Colonic mucosa (tissue), 4 donors: ENCODE measurements at places on chromosomes 11 and 22. TPM values are rescaled to one million over a fixed set of nuclear protein-coding genes. Genes with fewer than 3 reads are reported as not detected.

DNA sequence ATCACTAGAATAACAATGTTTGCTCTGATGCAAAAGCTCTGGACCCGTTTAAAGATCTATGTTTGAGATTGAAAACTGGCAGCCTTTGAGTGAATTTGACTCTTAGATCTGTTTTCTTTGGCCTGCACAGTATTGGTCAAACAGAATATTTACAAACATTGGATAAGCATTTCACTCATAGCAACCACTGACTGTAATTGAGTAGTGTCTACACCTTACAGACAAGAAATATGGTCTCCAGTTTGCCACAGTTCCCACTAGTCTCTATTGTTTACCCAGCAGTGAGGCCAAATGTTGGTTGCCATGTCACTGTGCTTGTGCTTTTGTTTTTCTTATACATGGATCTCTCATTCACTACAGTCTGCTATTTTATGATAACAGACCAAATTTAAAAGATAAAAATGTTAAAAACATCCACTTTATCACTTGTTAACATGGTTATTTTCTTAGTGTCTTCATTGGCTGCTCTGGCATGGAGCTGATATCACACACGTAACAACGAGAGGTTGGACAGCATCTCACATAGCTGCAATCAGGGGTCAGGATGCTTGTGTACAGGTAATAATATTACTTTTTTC, 12.2 kb downstream of the ANKRD42 start:
- DNase-seq: no peak

GRCh38 chr11:35303596-35304385, 115.6 kb downstream of the SLC1A2 start:
- DNase-seq: peak; percentile 54

- no peak for DNase-seq
Observed at GRCh38 chr11:35619855-35620640, 1.8 kb downstream of the FJX1 start.

DNA sequence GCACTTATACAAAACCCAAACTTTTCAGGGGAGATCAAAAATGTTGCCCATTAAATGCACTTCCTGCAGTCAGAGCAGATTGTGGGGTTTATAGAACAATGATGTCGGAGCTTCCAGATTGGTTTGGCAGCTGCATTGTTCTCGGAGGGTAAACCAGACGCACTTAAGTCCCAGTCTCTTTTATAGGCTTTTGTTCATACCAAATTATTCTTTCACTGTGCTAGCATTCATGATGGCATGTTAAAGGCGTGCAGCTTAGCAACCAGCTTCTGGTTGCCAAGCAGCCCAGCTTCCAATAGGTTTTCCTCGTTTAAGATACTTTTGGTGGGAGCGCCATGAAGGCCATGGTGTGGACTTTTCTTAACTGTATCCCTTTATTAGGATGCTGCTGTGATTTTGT, 40.9 kb downstream of the ZC3H12C start:
- no peak for DNase-seq

- no peak for DNase-seq
Observed at GRCh38 chr22:27802346-27803073, 954 bp upstream of the MN1 start.

- DNase-seq: no peak
Observed at GRCh38 chr11:117862019-117862725, 14.3 kb downstream of the FXYD6 start.

DNA sequence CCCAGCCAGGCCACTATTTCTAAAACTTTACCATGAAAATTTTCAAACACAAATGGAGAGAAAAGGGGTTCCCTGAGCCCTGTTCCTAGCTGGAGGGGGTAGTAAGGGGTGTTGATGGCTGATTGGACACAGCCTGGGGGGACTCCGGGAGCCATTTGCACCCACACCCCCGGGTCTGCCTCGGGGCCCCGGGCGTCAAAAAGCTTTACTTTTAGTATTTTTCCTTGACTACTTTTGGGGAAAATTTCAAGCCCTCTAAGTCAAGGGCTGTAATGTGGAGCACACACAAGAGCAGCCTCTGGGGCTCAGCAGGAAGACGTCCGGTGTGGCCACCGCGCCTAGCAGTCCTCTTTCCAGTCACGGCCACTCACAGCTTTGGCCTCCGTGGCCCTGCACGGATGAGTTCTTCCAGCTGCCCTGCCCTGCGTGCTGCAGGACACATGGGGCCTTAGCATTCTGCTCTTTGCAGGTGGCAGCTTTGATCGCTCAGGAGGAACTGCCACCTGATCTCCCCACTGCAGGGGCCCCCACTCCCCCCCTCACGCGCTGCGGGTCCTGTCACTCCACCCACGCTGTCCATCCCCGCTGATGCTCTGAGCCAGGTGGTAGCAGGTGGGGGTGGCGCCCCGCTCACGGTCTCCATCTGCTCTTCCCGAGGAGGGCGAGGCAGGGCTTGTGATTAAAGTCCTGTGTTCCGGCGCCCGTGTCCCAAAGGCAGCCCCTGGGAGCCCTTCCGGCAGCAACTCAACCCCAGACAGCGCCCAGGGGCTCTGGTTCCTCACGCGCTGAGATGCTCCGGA, 14.4 kb downstream of the RNH1 start:
- DNase-seq: no peak

DNA sequence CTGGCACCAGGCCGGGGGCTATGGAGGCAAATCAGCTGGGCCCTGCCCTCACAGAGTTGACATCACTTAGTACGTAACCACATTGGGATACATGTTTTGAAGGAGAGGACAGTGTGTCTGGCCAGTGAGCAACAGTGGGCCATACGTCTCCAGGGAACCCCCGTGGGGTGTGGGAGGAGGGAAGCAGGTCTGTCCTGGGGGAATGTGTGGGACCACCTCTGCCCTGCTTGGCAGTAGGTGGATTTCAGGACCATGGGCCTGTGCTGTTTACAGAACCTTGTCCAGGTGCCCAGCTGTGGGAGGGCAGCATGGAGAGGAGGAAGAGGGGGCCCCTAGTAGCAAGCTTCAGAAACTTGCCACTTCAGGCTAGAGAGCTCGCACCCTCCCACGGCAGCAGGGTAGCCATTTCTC, 21.0 kb downstream of the P2RY2 start:
- DNase-seq: no peak

DNA sequence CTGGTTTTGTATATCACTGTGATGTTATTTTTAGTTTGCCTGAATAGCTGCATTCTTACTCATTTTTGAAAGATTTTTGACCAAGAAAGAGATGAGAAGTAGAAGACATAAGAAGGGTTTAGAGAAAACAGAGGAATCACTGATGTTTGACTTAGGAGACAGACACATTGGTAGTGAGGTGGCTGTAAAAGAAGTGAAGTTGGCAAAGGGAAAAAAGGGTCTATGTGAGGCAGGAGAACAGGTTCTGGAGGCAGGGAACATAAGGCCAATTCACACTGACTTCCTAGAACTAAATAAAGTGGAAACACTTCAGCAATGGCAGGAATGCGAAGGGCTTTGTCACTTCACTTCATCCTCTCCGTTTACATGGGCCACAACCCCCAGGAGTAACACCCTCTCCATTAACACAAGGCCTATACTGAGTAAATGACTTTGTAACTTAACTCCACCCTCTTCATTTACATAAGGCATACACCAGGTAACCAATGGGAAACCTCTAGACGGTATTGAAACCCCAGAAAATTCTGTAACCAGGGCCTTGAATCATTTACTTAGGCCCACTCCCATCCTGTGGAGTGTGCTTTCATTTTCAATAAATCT, 36.5 kb downstream of the CTSC start:
- no peak for DNase-seq

DNA sequence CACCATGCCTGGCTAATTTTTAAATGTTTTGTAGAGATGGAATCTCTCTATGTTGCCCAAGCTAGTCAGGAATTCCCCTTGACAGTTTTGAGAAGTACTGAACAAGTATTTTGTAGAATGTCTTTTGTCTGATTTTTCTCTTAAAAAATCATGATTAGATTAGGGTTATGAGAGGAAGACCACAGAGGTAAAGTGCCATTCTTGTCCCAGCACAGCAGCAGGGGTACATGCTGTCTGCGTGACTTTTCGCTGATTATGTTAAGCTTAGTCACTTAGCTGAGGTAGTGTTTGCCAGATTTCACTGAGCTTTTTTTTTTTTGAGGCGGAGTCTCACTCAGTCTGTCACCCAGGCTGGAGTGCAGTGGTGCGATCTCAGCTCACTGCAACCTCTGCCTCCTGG, 13.6 kb upstream of the NUP160 start:
- no peak for DNase-seq

DNA sequence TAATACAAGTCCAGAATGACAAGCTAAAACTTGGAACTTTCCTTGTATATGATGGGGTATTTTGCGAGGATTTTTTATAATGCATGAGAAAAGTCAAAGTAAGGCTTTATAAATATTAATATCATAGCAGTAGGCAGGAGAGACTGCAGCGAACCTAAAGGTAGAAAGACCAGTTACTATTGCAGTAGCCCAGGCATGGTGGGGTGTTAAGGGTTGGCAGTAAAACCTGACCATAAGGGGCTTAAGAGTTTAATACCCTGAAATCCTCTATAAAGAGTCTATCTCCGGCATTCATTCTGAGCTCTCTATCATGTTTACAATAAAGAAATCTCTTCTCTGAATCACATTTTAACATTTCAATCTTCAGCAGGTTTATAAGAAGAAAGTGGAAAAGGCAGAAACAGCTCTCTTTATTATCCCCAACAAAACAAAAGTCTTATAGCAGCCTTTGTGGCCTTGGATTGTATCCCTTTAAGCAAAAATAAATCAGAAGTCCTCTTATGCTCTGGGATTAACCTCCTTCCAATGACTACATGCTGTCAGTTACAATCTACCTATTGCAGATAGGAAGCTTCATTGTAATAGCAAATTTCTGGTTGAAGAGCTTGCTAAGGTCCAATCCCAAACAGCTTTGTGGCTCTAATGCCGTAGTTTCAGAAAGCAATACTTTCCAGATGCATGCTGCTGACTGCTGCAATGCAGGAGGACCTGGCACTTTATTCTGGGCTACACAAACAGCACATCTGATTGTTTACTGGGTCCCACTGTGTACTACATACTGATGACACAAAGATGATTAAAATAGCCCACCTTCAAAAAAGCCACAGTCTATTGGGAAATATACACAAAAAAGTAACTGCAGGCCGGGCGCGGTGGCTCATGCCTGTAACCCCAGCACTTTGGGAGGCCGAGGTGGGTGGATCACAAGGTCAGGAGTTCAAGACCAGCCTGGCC, 45.8 kb downstream of the SIK3 start:
- DNase-seq: no peak

DNA sequence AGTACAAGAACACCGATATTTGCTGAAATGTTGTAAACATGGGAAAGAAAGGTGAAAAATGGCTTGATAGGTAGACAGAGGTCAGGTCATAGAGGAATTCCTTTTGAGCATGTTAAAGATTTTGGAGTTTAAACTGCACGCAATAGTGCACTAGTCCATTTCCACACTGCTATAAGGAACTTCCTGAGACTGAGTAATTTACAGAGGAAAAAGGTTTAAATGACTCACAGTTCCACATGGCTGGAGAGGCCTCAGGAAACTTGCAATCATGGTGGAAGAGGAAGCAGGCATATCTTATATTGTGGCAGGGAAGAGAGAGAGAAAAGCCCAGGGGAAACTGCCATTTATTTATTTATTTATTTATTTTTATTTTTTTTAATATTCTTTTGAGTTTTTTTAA, 5.0 kb downstream of the OR10A5 start:
- DNase-seq: no peak

DNA sequence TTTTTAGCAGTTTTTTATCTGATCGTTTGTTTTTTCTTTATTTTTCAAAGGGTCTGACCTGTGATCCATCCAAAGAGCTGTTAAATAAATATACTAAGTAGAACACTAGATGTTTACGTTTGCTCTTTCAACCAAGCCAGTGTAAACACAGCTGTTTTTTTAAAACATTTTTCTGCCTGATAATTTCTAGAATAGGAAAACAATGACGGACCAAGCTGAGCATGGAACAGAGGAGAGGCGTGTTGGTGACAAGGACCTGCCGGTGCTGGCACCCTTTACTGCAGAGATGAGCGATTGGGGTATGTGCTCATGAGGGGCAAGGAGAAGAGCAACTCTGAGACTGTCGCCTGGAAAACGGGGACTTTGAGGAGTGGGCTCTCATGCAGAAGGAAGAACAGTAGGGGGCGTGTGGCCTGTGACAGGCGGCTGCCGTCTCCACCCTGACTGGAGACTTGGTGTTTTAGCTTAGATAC, 28.6 kb upstream of the PANX2 start:
- DNase-seq: no peak

DNA sequence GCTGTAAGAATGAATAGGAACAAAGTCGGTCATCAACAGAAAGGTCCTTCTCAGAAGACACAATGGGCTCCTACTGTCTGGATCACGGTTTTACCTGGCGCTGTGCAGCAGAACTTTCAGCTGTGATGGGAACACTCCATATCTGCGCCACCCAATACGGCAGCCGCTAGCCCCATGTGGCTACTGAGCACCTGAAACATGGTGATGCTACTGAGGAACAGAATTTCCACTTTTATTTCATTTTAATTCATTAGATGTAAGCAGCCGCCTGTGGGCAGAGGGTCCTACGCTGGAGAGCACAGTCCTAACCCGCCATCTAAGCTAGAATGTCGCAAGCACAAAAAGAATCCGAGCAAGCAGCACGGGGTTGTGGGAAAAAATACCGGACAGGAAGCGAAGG, 2.7 kb downstream of the SULT4A1 start:
- no peak for DNase-seq

GRCh38 chr11:35394941-35395340, 24.4 kb downstream of the SLC1A2 start:
- no peak for DNase-seq

DNA sequence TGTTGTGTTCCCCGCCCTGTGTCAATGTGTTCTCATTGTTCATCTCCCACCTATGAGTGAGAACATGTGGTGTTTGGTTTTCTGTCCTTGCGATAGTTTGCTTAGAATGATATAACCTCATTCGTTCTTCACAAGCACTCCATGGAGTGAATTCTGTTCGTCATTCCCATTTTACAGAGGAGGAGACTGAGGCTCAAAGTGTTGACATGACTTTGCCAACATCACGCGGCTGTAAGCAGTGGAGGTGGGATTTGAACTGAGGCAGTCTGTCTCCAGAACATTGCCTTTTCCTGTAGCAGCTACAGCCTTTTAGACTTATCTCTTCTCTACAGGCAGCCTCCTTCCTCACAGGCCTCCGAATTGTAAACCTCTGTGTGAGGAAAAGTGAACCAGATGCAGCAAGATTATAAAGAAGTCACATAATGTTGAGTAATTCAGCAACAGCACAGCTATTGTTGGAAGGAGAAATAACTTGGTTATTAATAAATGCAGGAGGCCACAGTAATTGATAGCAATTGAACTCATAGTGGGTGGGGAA, 74.6 kb downstream of the MYO18B start:
- DNase-seq: no peak

DNA sequence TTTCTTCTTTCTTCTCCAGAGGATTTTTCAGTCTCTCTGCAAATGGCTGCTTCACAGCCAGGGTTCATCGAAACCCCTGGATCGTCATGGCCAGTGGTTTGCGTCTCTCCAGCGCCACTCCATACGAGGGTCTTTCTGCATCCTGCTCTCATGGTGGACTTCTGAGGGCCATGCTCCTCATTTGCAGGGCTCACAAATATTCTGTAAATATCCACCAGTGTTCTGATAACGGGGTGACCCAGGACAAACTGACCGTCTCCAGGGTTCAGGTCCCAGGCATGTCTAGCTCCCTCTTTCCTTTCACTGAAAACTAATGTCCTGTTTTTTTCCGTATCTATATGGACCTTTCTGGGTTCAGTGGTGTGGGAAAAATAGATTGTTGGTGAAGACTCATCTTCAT, 15.7 kb upstream of the VPREB1 start:
- DNase-seq: no peak

The RAB36 gene
- total RNA-seq: 0.98 TPM

The C11orf91 gene
- total RNA-seq: not detected

The ME3 gene
- total RNA-seq: 13.8 TPM

The BAIAP2L2 gene
- total RNA-seq: 76.6 TPM

The ZNF70 gene
- 3.5 TPM for total RNA-seq

The CATSPER1 gene
- total RNA-seq: not detected

The KCNJ4 gene
- total RNA-seq: not detected

The ELMOD1 gene
- not detected for total RNA-seq

The RAB39A gene
- 0.77 TPM for total RNA-seq
